Astrocyte (in vitro differentiated cells and primary cell): ENCODE measurements at places on chromosomes 7 and 10. TPM values are rescaled to one million over a fixed set of nuclear protein-coding genes. Genes with fewer than 3 reads are reported as not detected.

TYSND1 gene
- total RNA-seq: 8.7 and 8.9 TPM in 2 replicates

PRKAR2B gene
- total RNA-seq: 6.4 and 7.6 TPM in 2 replicates

VAX1 gene
- 0.34 and 0.62 TPM in 2 replicates for total RNA-seq

CACNA2D1 gene
- total RNA-seq: 53.4 and 65.4 TPM in 2 replicates

SGCE gene
- 33.4 and 38.3 TPM in 2 replicates for total RNA-seq

GNAI1 gene
- 32.9 and 35.5 TPM in 2 replicates for total RNA-seq

RARRES2 gene
- total RNA-seq: 19.4 and 21.7 TPM in 2 replicates
